ENCODE measurements at places on chromosomes 12 and 14.
A peak's percentile ranks its signal among the peaks of the same experiment; 100 is the strongest.

DNA sequence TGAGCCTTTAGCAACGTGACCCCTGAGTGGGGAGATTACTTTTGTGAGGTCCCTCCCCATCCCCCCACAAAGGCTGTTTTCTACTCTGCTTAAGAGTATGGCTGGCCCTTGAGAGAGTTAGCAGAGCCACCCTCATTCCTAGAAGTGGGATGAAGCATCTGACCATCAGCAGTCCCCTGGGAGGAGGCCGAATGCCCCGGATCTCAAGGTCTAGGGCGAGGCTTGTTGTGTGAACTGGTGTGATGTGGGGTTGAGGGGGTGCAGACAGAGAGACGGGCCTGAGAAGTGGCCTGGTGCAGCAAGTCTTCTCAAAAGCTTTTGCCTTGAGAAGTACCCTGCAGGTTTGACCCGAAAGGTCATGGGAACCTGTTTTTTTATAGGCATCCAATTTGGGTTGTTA is 153.0 kb upstream of the FKBP4 start:
- DNase-seq, result no peak

GRCh38 chr14:87601036-87601435 is 391.9 kb downstream of the GALC start:
- DNase-seq, result no peak

- no peak for DNase-seq
Measured at GRCh38 chr12:119259484-119259883, 75.0 kb upstream of the CCDC60 start.

DNA sequence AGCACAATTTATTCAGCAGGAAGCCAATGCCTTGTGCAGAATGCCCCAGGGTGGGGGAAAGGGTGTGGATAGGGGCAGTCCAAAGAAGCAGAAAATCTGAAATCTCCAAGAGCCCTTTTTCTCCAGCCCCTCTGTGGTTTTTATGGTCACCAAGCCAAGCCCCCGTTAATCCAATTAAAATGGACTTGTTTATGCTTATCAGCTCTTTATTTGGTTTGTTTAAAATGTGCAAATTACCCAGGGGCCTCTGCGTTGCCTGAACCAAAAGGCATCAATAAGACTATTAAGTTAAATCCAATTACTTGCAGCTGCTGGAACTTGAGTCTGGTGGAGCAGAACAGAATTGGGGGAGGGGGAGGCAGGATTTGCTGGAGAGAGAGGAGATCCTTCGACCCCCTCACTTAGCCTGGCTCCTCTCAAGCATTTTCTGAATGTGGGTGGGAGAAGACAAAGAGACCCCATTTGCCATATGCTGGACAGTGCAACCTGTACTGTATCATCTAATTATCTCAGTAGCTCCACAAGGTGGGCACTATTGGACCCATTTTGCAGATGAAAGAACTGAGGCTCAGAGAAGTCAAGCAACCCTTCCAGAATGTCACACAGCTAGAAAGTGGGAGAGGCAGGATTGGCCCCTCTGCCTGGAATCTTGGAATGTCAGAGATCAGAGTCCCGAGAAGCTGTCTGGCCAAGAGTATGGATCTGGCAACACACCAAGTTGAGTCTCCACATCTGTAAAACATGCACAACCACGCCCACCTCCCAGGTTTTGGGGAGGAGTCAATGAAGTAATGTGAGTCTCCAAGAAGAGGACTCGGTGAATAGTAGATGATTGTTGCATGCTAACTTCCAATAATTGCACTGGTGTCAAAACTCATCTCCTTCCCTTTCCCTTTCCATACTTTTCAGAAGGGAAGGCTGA is 66.9 kb downstream of the CMKLR1 start:
- no peak for DNase-seq

DNA sequence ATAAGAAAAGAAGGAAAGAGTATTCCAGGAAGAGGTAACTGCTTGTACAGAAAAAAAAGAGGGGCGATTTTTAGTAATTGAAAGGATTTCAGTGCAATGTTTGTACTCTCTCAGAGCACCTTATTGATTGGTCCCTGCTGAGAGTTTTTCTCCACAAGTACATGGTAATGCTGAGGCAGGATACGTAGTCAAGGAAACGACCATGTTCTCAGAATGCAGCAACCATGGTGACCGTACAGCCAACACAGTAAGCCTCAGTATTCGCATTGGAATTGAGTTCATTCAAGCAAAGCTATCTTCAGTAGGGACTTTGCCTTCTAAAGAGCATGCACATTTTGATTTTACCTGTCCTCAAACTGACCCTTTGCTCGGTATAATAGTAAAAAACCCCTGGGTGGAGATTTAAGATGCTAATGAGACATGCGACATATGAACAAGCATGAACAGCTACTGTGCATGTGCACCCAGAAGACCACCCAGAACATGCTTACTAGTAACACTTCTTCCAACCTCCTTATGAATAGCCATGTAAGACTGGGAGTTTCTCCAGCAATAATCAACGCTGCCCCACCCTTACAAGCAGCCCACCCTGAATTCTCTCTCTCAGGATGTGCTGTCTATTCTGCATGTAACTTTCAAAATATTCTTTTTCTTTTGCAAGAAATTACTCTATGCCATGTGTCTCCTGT is 6.2 kb upstream of the SLC41A2 start:
- DNase-seq, result no peak

- DNase-seq, result no peak
Measured at GRCh38 chr12:132620113-132620898, 1.7 kb downstream of the P2RX2 start.

DNA sequence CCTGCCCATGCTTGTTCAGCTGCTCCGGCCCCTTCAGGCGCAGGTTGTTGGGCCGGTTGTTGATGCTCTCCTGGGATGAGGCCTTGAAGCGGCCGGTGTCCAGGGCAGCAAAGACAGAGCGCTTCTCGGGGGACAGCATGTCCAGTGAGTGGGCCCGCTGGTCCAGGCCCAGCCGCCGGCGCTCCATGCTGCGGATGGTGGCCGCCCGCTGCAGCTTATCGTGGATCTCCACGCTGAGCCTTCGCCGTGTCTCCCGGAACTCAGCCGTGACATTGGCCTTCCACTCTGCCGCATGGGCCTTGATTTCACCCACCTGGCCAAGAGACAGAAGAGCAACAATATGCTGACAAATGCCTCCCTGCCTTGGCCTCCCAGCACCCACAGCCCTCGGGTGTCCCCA is 137.2 kb downstream of the KCNK10 start:
- DNase-seq, result no peak

DNA sequence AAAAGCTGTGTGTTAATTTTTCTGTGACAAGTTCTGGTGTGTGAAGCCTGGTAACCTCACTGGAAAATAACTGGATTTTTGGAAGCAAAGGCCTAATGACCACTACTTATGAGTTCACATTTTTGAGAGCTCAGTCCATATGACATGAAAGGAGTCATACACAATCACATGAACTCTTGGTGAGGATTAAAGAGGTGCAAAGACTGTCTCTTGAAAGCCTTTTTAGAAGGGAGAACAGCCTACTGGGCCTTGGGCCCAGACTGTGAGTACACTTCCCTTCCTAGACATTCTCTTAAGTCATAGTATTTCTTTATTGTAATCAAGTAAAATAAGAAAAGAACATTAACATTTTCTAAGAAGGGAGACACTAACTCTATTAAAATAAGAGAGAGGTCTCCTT is 176.1 kb downstream of the BCAT1 start:
- DNase-seq, result no peak

DNA sequence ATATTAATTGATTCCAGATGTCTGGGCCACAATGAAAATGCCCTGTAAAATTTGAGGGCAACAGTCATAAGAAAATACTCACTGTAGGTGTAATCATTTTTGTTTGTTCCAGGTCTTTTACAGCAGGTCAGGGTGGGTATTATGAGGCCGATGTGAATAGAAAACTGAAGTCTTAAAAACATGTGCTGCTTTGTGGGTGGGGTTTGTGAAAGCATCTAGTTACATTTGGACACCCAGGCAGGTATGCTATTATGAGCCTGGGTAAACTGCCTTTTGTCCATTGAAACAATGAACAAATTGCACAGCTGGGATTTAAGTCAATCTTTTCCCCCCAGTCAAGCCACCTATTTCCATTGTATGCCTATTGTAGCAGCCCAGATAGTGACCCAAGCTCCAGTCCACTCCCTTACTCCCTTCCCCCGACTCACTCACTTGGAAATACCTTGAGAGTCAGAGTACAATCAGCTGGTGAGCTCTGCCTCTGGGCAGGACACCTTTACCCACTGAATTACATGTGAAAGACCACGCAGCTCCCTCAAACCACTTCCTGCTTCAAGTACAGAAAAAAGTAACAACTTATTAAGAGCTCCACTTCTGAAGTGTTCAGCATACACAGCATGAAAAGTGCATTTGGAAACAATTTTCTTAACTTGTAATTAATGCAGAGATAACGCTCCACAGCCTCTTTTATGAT is 1.8 kb downstream of the IGF1 start:
- peak; percentile 72 for DNase-seq

DNA sequence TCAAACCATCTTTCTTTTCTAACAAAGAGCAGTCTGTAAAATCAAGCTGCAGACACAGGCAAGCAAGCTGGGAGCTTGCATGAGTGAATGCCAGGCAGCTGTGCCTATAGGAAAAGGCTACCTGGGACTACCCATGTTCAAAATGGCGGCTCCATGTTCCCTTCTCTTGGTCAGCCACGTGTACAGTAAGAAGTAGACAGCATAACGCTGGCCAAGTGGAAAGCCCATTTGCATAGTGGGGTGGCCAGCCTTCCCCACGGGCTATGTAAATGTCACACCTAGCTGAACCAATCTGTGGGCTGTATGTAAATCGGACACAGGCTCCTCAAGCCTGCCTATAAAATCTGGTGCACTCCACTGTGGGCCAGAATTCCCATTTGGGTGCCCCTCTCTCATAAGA is 117.1 kb downstream of the SYT10 start:
- no peak for DNase-seq

GRCh38 chr12:1769809-1770494 is 50.4 kb upstream of the LRTM2 start:
- DNase-seq, result no peak

GRCh38 chr12:75271576-75271975 is 58.5 kb downstream of the CAPS2 start:
- DNase-seq, result no peak

GRCh38 chr14:104232070-104232484 is 93.7 kb downstream of the KIF26A start:
- no peak for DNase-seq

GRCh38 chr12:61138415-61138759 is 1121.8 kb upstream of the USP15 start:
- no peak for DNase-seq

- DNase-seq, result no peak
Measured at GRCh38 chr14:21191261-21191808, 35.5 kb upstream of the OR5AU1 start.

GRCh38 chr14:92737206-92737605 is 11.2 kb downstream of the LGMN start:
- no peak for DNase-seq

- no peak for DNase-seq
Measured at GRCh38 chr12:22691319-22691718, 66.3 kb downstream of the ETNK1 start.

DNA sequence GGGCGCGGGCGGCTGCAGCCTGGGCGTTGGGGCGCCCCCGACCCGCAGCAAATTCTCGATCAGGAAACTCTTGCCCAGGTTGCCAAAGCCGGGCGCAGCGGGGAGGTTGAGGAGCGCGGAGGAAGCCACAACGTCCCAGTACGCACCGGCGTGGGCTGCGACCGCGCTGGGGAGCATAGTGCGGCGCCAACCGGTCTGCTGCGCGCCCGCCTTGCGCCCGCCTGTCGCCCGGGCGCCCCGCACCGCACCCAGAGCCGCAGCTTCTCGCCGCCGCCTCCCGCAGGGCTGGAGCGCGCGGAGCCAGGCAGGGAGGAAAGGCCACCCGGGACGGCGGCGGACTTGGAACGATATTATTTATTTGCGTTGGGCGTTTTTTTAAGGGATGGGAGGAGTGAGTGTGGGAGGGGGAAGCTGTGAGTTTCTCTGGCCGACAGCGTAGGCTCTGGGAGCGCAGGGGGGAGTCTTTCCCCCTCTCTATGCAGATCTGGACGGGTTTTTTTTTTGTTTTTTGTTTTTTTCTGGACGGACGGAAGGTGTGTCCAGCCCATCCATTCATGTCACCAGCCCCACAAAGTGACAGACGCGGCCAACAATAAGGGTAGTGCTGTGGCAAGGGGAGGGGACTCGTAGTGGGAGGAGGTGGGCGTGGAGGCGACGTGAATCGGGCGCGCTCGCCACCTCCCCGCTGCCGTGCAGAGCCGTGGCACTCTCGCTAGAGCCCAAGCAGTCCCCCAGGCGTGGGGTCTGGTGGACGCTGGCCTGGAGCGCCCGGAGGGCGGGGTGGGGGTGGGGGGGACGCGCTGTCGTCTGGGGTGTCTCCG is at the start of gene DBX2:
Gene DBX2 (minus strand): TSS at position 349 of the 821 bp plus-strand sequence. CDS start 172 bp downstream, at position 177.
- DNase-seq, result no peak

DNA sequence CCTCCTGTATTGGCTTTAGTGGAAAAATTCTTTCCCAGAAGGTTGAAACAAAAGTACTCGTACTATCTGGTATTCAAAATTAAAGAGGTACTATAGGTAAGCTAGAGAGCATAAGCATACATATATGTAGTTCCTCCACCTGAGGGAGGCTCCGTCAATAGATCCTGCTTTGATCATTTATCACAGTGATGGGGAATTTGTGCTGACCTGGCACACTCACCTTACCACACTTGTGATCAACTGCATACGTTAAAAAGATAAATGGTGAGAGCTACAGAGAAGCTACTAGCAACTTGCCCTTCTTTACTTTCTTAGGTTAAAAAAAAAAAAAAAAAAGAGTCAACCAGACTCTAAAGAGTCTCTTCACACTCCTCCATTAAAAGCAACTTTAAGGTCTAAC is 2.5 kb downstream of the CAPRIN2 start:
- no peak for DNase-seq

GRCh38 chr12:118409834-118410233 is 33.5 kb downstream of the SUDS3 start:
- DNase-seq, result no peak

DNA sequence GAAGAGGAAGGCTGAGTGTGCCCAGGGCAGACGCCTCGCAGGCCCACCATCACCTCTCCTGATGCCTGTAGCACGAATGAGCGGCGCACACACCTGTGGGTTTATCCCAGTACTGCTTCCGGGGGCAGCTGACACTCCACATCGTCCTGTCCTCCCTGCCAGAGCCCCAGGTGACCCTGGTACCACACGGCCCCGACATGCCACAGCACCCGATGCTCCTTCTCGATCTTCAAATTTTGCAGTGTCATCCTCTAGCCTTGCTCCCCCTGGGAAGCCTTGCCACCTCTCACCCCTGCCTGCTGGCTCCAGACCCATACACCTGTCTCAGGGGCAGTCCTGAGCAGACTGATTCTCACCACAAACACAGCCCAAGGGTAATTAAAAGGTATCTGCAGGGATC is 40.6 kb downstream of the ANO2 start:
- no peak for DNase-seq

GRCh38 chr12:27424631-27425230 is 21.8 kb upstream of the SMCO2 start:
- DNase-seq, result peak; percentile 22
